Erythroblast (primary cell): ENCODE measurements at places on chromosomes 11 and 22.
A peak's percentile ranks its signal among the peaks of the same experiment; 100 is the strongest.

DNA sequence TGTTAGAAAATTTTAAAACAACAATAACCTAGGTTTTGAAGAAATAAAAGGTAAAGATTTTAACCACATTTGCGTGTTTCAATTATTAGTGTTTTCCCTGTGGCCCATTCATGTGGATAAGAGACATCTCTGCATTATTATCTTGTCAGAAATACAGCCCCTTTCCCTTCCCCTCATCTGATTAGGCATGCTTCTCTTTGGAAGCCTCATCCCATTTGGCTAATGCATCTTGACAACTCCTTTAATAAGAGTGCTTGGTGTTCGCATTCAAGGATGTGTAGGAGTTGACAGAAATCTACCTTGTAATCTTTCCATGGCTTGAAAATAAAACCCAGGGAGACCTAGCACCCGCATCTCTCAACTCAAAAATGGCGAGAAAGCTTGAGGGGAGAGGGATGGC, 635.5 kb downstream of the NTM start:
- DNase-seq, result no peak

DNA sequence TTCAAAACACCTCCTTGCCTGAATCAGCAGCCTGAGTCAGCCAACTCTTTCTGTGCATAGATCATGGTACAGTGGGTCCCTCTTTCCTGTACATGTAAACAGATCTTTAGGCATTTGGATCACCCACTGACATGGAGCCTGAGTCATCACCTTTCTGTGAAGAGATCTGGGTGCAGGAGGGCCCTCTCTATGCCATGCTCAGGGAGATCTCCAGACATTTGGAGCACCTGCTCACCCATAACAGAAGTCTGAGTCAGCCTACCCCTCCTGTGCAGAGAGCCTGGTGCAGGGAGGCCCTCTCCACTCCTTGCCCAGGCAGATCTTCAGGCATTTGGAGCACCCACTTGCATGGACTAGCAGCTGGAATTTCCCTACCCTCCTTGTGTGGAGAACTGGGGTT, 56.2 kb upstream of the GLYAT start:
- peak; percentile 31 for DNase-seq

DNA sequence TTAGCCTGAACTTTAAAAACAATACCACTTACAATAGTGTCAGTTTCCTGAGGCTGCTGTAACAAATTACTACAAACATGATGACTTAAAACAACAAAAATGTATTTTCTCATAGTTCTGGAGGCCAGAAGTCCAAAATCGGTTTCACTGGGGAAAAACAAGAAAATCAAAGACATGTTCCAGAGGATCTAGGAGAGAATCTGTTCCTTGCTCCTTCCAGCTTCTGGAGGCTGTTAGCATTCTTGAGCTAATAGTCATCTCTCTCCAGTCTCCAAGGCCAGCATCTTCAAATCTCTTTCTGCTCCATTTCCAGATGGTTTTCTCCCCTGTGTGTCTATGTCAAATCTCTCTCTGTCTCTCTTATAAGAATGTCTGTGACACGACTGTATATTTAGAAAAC, 67.6 kb upstream of the TEAD1 start:
- no peak for DNase-seq

DNA sequence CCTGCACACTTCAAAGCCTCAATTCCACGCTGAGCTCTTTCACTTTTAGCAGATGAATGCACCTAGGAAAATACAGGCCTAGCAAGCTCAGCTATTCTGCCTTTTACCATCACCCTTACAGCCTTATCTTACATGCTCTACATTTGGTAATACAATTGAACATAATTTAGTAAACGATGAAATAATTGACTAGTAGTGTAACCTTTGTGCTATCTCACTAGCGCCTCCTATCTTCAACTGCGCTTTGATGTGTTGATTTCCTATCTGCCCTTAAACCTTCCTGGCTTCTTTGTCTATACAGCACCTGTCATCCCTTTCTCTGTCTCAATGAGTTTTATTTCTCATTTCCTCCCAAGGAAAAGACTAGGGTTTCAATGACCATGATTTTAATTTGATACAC, 149.7 kb downstream of the LRRC4C start:
- no peak for DNase-seq

DNA sequence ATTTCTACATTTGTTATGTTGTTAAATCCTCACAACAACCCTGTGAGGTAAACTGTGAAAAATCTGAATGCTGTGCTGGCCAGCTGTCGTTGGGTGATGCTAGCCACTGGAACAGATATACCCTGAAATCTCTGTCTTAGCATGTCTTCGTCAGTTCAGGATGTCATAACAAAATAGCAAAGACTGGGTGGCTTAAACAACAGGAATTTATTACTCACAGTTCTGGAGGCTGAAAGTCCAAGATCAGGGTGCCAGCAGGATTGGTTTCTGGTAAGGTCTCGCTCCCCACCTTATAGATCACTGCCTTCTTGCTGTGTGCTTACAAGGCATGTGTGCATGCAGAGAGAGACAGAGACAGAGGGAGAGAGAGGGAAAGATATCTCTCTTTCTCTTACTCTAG, 211.7 kb downstream of the C11orf91 start:
- DNase-seq, result no peak
